ENCODE measurements at places on chromosomes 6 and 20.

DNA sequence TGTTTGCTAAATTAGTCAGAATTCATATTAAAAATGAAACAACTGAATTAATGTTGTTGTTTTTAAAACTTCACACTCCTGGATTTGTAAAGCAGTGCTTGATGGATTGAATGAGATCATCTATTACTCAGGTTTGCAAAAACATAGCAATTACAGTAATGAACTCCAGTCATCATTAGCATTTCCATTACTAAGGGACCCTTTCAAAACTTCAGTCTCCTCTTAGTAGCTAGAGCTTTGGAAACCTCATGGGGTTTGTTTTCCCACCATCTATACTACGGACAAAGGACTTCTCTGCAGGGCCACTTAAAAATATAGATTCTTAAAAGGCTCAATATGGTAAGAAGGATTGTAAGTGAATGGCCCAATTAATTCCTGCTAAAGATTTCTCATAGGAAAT, 209.9 kb upstream of the PRND start:
- DNase-seq: no peak

DNA sequence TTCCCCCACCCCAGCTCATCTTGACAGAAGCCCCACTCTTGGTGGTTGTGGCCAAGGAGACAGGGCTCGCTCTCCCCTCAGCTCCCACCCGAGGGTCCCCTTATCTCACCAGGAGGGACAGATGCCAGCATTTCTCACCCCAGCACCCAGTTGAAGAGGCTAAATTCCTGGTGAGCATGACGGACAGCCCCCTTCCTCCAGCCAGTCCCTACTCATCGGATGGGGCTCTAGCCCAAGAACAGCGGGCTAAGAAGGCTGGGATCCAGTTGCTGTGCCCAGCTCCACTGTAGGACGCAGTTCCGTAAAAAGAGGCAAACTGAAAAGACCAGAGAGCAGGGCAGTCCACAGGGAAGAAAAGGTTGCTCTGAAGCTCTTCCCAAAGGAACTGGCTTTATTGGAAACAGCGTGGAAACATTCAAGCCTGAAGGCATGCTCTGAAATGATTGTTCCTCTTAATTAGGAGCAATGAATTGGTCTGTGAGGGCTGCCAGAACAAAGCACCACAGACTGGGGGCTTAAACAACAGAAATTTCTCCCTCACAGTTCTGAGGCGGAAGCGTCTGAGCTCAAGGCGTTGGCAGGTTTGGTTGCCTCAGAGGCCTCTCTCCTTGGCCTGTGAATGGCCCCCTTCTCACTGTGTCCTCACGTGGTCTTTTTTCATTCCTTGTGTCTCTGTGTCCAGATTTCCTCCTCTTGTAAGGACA, 17.9 kb upstream of the KIF25 start:
- DNase-seq: no peak

DNA sequence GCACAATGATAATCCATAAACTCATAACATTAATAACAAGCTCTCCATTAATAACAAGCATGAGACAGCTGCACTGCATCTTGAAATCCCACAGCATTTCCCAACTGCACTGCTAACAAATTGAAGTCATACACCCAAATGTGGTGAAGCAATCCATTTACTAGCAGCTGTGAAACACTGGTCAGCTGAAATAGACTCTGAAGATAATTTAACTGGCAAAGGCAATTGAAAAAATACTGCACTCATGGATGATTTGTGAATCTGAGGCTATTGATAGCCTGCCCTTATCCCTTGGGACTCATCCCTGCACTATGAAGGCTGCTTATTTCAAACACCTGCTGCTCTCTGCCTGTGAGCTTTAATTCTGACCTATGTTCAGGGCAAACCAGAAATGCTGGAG, 49.1 kb upstream of the PLCB1 start:
- DNase-seq: no peak

DNA sequence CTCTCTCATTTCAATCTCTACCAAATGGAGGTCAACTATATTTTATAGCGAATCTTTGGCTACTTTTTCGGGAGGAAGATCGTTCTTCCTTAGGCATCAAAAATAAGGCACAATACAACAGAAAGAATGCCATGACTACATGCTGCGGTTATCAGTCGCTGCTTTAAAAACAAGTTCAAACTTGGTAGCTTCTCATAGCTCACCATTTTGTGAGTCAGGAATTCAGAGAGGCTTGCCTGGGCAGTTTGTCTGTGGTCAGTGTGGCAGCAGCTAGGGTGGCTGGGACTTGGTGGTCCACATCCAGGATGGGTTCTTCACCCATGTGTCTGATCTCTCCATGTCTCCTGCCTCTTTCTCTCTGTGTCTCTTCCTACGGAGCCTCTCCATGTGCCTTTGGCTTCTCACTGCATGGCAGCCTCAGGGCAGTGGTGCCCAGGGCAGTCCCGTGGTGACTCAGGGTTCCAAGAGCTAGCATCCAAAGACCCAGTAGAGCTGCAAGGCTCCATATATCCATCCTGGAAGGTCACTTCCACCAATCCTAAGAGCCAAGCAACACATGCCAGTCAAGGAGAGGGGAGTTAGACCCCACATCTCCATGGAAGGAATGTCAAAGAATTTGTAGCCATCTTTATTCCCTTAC, 10.4 kb downstream of the SCML4 start:
- DNase-seq: no peak

GRCh38 chr6:81381382-81381916, 371.0 kb downstream of the TENT5A start:
- DNase-seq: no peak

DNA sequence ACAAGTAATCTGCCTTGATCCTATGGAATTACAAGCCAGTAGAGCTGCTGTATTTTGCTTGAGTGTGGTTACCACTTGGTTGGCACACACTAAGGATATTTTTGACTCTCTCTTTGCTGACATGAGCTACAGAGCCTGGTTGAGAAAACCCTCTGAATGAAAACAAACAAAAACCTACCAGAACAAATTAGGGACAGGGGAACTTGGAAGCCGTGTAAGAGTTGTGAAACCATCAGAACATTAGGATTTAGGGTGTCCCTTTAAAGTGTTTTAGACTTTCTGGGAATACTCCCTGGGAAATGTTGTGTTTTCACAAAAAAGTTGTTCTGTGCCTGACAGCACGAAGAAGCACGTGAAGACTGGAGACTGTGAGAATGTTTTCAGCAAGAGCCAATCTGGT, 20.5 kb upstream of the PDE7B start:
- DNase-seq: no peak

GRCh38 chr20:38673725-38674091, 50.6 kb upstream of the SLC32A1 start:
- no peak for DNase-seq

DNA sequence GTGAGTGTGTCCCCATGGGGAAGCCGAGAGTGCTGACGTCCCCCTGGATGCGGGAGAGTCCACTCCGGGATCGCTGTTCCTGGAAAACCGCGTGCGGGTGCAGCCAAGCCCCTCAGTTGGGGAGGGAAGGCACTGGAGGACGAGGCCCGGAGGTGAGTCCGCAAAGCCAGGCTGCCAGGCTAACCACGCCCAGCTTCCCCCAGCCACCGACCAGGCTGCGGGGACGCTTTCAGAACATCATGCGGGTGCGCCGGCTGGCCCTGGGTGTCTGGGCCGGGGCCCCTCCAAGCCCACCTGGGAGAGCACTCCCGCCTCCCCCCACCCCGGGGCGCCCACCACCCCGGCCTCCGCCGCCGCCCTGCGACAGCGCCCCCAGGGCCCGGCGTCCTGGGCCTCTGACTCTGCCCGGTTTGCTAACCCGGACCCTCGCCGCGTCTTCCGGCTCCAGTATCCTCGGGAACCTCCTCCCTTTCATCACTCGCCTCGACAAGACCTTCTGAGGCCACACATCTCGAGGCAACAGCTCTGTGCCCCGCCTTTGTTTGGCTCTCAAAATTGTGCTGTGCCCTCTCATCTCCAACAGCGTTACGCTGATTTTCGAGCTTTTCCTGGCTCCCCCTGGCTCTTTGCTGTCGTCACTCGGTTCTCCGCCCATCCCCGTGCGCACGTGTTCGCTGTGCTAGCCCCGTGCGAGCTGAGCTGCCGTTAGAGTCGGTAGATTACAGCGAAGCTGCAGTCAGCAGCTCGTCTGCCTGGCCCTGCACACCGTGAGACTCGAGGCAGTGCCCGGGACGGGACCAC, 47.1 kb upstream of the ENTPD6 start:
- peak; percentile 33 for DNase-seq

All from omental fat pad (tissue), 4 donors.